Smooth muscle cell of the pulmonary artery (primary cell): ENCODE measurements at places on chromosomes 1 and 21. TPM values are rescaled to one million over a fixed set of nuclear protein-coding genes. Genes with fewer than 3 reads are reported as not detected.

Gene CSRP1
- 424 and 452 TPM in 2 replicates for total RNA-seq

Gene CITED4
- total RNA-seq: 3.5 and 8.6 TPM in 2 replicates

Gene MPZ
- total RNA-seq: 0.89 and 2.2 TPM in 2 replicates

Gene COL16A1
- 90.8 and 97.8 TPM in 2 replicates for total RNA-seq

Gene S100A2
- total RNA-seq: 0.98 and 2.4 TPM in 2 replicates

Gene LMX1A
- total RNA-seq: not detected in 2 replicates

Gene PLA2G2D
- total RNA-seq: not detected in 2 replicates

Gene RAP1GAP
- 0.20 and 0.23 TPM in 2 replicates for total RNA-seq

Gene TMEM54
- 30.8 and 49.7 TPM in 2 replicates for total RNA-seq

Gene GNG12
- 184 and 272 TPM in 2 replicates for total RNA-seq

Gene IL20
- not detected in 2 replicates for total RNA-seq

Gene ZNF670
- 0.72 and 0.89 TPM in 2 replicates for total RNA-seq

Gene TTC22
- total RNA-seq: not detected in 2 replicates

Gene TSPAN2
- total RNA-seq: 0.07 and 0.30 TPM in 2 replicates

Gene TBX19
- 1.2 and 1.7 TPM in 2 replicates for total RNA-seq
